ENCODE measurements at places on chromosomes 3 and 15.

- no peak for DNase-seq
Observed at GRCh38 chr3:64091501-64091900, 68.2 kb upstream of the PSMD6 start.

DNA sequence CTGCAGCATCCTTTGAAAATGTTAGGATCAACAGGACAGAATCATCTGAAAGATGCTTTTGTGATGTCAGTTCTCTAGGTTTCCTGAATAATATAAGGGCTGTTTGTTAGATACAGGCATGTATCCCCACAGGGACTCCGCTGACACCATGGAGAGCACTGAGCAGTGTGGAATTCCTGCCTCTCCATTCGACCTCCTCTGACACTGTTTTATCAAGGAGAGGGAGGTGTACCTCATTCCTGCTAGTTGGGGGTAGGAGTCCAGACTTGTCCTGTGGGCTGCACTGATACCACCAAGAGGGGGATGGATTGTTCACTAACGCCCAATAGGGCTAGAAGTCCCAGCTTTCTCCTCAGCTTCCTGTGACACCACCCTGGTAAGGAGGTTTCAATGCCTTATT lies 46.6 kb downstream of the LARS2 start:
- no peak for DNase-seq

GRCh38 chr15:53580366-53580765 lies 179.1 kb downstream of the WDR72 start:
- DNase-seq: no peak

DNA sequence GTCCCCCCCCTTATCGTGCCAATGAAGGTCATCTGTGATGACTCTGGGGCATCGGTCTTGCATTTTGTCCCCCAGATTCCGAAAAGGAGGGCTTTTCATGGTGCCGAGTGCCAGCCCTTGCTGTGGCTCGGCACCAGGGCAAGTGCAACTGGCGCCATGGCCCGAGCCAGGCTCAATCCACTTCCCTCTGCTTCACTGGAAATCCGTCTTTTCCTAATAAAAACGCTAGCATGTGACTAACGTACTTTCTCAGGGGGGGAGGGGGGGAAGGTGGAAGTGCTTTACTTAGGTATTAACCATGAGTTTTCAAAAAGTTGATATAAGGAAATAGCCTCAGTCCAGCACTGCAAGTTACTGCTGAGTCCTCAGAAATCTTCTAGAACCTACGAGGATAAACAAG lies 20.5 kb downstream of the TRPM1 start:
- DNase-seq: no peak

DNA sequence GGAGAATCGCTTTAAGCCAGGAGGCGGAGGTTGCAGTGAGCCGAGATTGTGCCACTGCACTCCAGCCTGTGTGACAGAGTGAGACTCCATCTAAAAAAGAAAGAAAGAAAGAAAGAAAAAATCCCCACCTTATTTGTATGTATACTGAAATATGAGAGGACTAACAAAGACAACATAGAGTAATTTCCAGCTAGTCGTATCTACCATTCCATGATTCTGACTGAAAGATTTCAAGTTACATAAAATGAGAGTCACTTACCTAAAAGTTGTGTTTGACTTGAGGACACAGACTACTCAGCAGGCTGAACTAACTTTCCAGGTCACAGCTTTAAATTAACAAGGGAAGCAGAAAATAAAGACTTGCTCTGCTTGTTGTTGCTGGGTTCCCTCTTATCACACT lies 18.8 kb upstream of the PRKCI start:
- DNase-seq: no peak

DNA sequence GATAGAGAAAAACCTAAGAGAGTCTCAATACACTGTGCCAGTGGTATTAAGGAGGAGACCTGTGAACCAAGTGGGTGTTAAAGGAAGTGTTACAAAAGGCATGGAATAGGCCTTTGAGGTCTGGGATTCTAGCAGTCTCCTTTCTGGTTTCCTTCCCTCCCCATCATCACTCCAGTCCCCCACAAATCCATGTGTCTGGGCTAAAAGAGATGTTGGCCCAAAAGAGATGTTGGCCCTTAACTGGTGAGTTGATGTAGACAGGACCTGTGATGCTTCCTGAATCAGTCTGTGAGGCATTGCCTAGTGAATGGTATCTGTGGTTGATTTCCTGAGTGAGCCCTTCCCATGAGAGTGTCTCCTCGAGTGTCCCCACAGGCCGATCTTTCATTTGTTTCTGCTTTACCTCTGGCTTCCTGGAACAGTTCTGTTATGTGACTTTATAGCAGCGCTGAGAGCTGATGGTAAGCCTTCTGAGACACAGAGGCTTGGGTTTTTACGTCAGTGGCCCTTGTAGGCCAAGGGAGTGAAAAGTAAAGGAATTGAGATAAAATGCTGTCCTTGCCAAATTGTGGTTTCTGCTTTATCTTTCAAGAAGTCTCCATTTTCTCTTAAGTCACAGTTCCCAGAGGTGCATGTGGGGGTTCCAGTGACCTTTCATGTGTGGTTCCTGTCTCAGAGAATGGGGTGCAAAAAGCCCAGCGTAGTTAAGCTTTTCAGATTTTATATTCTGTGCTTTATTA lies 87.8 kb downstream of the KLHL25 start:
- DNase-seq: no peak

DNA sequence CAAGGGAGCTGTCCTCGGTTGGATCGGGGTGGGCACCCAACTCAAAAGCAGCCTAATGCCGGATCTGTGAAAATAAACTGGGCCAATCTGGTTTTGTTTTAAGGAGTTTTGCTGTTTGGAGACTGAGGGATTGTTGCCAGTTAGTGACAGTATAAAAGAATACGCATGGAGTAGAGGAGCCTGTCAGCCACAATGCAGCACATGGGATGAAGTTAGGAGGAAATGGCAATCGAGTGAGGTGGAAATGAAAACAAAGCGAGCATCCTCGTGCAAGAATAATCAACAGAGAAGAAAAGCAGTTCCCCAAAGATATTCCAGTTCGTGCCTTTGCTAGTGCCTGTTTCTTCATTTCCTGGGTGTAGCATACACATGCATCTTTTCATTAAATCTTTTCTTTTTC lies 108.4 kb upstream of the RORA start:
- DNase-seq: no peak

Measured in HAP-1 (cell line).